ENCODE measurements at places on chromosomes 2 and 18. TPM values are rescaled to one million over a fixed set of nuclear protein-coding genes. Genes with fewer than 3 reads are reported as not detected.

DNA sequence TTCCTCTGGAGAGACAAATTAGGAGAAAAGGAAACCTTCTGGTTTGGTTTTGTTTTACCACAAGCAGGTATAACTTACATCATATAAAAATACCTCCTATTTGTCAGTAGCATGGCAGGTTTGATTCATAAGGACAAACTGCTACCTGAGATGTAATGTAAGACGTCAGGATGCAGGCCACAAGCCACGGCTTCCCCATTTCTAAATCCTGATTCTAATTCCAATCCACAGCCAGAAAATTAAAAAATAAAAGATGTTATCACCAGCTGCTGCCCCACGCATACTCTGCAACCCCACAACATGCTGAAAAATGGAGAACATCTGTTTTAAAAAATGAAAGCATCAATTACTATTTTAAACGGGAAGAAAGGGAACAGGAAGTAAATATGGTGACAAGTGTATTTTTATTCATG is 197.6 kb downstream of the BCL11A start:
- peaks cover 8% of the 10 kb centered on the region for H3K4me1 ChIP-seq
- peaks cover 9% of the 10 kb centered on the region for H3K27me3 ChIP-seq
- no peak for DNase-seq
- H3K36me3 ChIP-seq, result no peaks in the 10 kb centered on the region
- no peak overlapping the region for H3K4me3 ChIP-seq

DNA sequence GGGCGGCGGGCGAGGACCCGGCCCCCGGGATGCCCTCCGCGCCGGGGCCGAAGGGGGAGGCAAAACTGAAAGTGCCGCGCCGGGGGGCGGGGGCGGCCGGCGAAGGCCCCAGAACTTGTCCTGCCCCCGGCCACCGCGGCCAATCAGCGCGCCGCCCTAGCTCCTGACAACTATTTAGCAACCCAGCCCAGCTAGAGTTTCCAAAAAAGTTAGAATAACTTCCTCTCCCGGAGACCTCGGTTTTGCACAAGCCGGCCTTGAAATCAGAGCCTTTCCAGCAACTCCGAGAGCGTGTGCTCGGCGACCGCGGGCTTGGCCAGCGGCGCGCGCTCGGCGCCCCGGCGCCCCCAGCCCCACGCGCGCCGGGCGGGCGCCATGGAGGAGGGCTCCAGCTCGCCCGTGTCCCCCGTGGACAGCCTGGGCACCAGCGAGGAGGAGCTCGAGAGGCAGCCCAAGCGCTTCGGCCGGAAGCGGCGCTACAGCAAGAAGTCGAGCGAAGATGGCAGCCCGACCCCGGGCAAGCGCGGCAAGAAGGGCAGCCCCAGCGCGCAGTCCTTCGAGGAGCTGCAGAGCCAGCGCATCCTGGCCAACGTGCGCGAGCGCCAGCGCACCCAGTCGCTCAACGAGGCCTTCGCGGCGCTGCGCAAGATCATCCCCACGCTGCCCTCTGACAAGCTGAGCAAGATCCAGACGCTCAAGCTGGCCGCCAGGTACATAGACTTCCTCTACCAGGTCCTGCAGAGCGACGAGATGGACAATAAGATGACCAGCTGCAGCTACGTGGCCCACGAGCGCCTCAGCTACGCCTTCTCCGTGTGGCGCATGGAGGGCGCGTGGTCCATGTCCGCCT is at the start of gene TWIST2:
Gene TWIST2 (plus strand): TSS at position 245 of the 850 bp plus-strand sequence. CDS start 131 bp downstream, at position 376.
- H3K27me3 ChIP-seq, result peaks cover 56% of the 10 kb centered on the region
- H3K4me1 ChIP-seq, result no peaks in the 10 kb centered on the region
- H3K27ac ChIP-seq, result no peak within 1 kb of the TSS
- no peak within 1 kb of the TSS for H3K4me3 ChIP-seq

DNA sequence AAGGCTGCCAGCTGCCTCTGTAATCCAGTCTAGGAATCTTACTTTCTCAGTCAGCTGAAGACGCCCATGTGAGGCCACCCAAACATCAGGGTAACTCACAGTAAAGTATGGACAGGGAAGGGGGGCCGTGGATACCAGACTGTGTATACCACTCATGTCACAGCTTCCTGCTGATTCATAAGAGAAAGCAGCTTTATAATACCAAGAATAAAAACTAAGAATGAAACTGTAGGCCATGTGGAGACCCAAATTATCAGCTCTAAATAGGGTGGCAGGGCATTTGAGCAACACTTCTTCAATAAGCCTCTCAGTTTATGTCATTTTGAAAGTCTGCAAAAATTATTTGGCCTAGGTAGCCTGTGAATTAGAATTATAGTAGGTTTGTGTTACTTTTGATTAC is 115.0 kb upstream of the CDCA7 start:
- no peaks in the 10 kb centered on the region for H3K27me3 ChIP-seq
- no peak overlapping the region for H3K4me3 ChIP-seq
- DNase-seq, result peak; percentile 58
- H3K4me1 ChIP-seq, result peaks cover 7% of the 10 kb centered on the region
- no peaks in the 10 kb centered on the region for H3K36me3 ChIP-seq

MAP3K19 gene
- total RNA-seq, result not detected

- H3K36me3 ChIP-seq, result no peaks in the 10 kb centered on the region
- no peak overlapping the region for H3K27ac ChIP-seq
- no peak for DNase-seq
- no peaks in the 10 kb centered on the region for H3K4me1 ChIP-seq
These were observed 290.3 kb downstream of the C1D start for GRCh38 chr2:67772216-67773170.

GRCh38 chr2:10447300-10447894 is 730 bp downstream of the ODC1 start:
- peaks cover 47% of the 10 kb centered on the region for H3K36me3 ChIP-seq
- peaks cover 50% of the 10 kb centered on the region for H3K4me1 ChIP-seq
- peak overlapping the region; percentile 87 for H3K27ac ChIP-seq
- H3K4me3 ChIP-seq, result peak overlapping the region; percentile 80
- DNase-seq, result peak; percentile 71

ZBTB7C gene
- not detected for total RNA-seq

PCARE gene
- total RNA-seq, result not detected

GRCh38 chr2:134721596-134721995 is 2.8 kb upstream of the TMEM163 start:
- peaks cover 49% of the 10 kb centered on the region for H3K27me3 ChIP-seq
- peaks cover 3% of the 10 kb centered on the region for H3K4me1 ChIP-seq
- DNase-seq, result no peak
- no peaks in the 10 kb centered on the region for H3K36me3 ChIP-seq
- H3K27ac ChIP-seq, result no peak overlapping the region
- no peak overlapping the region for H3K4me3 ChIP-seq

DNA sequence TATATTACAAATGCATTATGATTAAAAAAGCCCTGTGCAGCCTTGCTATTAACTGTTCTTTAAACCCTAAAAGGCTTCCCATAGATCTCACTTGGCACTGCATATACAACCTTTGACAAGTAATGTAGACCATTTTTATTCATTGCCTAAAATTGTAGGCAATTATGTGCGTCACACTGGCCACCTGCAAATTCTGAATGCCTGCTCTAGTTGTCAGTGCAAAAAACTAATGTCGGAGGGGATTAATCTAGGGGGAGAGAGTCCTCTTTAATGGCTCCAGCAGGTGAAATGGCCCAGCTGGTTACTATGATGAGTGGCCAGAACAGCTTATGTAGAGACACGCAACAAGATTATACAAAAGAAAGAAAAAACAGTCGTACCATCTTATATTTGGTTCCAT is 123.2 kb downstream of the OLA1 start:
- no peak overlapping the region for H3K4me3 ChIP-seq
- H3K27ac ChIP-seq, result no peak overlapping the region
- peaks cover 4% of the 10 kb centered on the region for H3K4me1 ChIP-seq
- H3K27me3 ChIP-seq, result no peaks in the 10 kb centered on the region

GRCh38 chr2:122210898-122211856 is 455.7 kb downstream of the TSN start:
- H3K27me3 ChIP-seq, result no peaks in the 10 kb centered on the region
- DNase-seq, result no peak
- H3K36me3 ChIP-seq, result no peaks in the 10 kb centered on the region
- H3K27ac ChIP-seq, result no peak overlapping the region
- H3K4me3 ChIP-seq, result no peak overlapping the region

GRCh38 chr2:173357346-173357745 is 2.7 kb downstream of the CDCA7 start:
- H3K27ac ChIP-seq, result no peak overlapping the region
- H3K4me1 ChIP-seq, result peaks cover 39% of the 10 kb centered on the region
- no peak overlapping the region for H3K4me3 ChIP-seq
- DNase-seq, result no peak
- peaks cover 54% of the 10 kb centered on the region for H3K36me3 ChIP-seq

SIX3 gene
- total RNA-seq, result not detected

DNA sequence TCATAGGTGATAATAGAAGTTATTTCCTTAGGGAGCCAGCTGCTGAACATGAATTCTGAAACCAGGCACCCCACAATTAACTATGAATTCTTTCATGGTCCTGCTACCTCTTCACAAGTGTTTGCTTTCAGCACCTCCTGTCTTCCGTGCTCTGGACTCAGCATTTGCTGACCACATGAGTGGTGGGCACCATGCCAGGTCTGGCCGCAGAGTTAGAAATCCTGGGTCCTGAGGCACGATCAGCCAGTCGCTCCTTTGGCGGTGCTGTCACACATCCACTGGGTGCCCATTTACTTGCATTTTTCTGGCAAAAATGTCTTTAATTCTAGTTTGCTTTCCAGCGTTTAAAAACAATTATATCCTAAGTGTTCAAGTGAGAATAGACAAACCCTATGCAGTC is 196.4 kb upstream of the PXDN start:
- no peak overlapping the region for H3K27ac ChIP-seq
- DNase-seq, result no peak
- no peaks in the 10 kb centered on the region for H3K4me1 ChIP-seq
- no peaks in the 10 kb centered on the region for H3K27me3 ChIP-seq

DNA sequence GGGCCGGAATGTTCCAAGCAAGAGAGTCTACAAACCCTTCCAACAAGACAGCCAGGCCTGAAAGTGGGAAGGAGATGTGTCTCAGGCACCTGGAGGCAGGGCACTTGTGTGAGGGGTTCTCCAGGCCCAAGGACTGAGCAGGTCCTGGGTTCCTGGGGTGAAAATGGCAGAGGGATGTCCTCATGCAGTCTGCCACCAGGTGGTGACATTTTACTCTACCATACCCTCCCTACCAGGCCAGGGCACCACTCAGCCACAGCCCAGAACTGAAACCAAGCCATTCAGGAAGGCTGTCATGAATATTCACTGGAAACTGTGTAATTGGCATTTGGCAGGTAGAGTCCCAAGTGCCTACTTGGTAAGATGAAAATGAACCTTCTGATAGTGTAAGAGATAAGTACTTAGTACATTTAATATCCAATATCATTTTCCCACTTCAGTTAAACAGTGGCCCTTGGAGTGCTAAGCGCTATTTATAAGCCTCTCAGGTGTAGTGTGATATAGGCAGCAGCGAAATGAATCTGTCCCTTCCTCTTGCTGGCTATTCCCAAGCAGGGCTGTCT is 185.1 kb downstream of the MYO5B start:
- no peaks in the 10 kb centered on the region for H3K36me3 ChIP-seq
- peaks cover 1% of the 10 kb centered on the region for H3K27me3 ChIP-seq
- DNase-seq, result peak; percentile 63
- no peaks in the 10 kb centered on the region for H3K4me1 ChIP-seq
- H3K4me3 ChIP-seq, result no peak overlapping the region

GRCh38 chr2:229330952-229331351 is 59.9 kb upstream of the PID1 start:
- no peak overlapping the region for H3K27ac ChIP-seq
- DNase-seq, result no peak
- no peaks in the 10 kb centered on the region for H3K4me1 ChIP-seq

PROM2 gene
- total RNA-seq, result 1.2 TPM

RFX8 gene
- 0.18 TPM for total RNA-seq

LYPD6B gene
- total RNA-seq, result not detected

- no peak overlapping the region for H3K4me3 ChIP-seq
- H3K27ac ChIP-seq, result no peak overlapping the region
- DNase-seq, result peak; percentile 19
- H3K36me3 ChIP-seq, result no peaks in the 10 kb centered on the region
These were observed 47.8 kb upstream of the SLC4A10 start for GRCh38 chr2:161576421-161576820.

CD8B2 gene
- total RNA-seq, result 3.9 TPM

PRPF40A gene
- total RNA-seq, result 145 TPM

- no peaks in the 10 kb centered on the region for H3K4me1 ChIP-seq
- H3K36me3 ChIP-seq, result no peaks in the 10 kb centered on the region
- H3K27me3 ChIP-seq, result no peaks in the 10 kb centered on the region
- no peak for DNase-seq
- no peak overlapping the region for H3K27ac ChIP-seq
These were observed 407.0 kb downstream of the SUCLG1 start for GRCh38 chr2:84052043-84052442.

GRCh38 chr18:32067375-32068167 is 24.1 kb upstream of the RNF138 start:
- H3K27ac ChIP-seq, result peak overlapping the region; percentile 37
- no peaks in the 10 kb centered on the region for H3K27me3 ChIP-seq
- peaks cover 11% of the 10 kb centered on the region for H3K36me3 ChIP-seq
- H3K4me1 ChIP-seq, result peaks cover 4% of the 10 kb centered on the region

MORN2 gene
- 6.6 TPM for total RNA-seq

GRCh38 chr2:132564065-132564464 is 105.9 kb downstream of the LYPD1 start:
- no peaks in the 10 kb centered on the region for H3K4me1 ChIP-seq
- no peak overlapping the region for H3K4me3 ChIP-seq
- H3K27ac ChIP-seq, result no peak overlapping the region
- no peaks in the 10 kb centered on the region for H3K36me3 ChIP-seq
- no peak for DNase-seq

Data from activated CD8-positive, alpha-beta T cell treated with anti-CD3 and anti-CD28 coated beads for 36 hours (primary cell).